ENCODE measurements at places on chromosomes 7 and 10. TPM values are rescaled to one million over a fixed set of nuclear protein-coding genes. Genes with fewer than 3 reads are reported as not detected.

DNA sequence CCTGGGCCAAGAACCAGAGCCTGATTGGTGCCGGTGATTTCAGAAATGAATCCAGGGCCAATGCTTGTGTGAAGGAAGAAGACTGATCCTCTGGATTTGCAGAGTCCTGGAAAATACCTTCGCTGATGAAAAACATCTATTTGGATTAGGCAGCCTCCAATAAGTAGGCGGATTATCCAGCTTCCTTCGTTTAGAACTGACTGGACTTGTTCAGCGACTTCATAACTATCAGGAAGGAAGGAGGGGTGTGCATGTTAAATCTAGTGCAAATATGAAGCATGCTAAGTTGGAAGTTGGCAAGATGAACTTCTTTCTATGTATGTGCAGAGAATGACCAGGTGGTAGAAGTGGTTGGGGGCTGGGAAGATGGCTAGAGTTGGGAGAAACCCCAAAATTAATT is 41.0 kb downstream of the NKX2-3 start:
- no peak for DNase-seq

- no peak for DNase-seq
Measured at GRCh38 chr10:32889631-32890212, 68.3 kb downstream of the ITGB1 start.

DNA sequence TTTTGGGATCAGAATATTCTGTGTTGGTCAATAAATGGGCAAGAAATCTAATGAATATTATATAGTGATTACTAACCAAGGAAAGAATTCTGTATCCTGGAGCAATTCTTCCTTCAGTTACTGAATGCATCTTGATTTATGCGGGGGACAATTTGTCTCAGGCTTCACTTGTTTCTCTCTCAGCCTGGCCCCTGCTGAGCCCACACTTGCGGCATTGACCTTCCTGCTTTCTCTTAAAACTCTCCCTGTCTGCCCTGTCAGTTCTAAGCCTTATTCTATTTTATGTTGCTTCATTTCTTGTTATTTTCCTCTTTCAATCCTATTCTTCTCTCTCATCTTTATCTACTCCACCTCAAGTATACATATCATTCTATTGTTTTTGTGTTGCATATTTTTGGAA is 122.1 kb upstream of the TPK1 start:
- no peak for DNase-seq

DNA sequence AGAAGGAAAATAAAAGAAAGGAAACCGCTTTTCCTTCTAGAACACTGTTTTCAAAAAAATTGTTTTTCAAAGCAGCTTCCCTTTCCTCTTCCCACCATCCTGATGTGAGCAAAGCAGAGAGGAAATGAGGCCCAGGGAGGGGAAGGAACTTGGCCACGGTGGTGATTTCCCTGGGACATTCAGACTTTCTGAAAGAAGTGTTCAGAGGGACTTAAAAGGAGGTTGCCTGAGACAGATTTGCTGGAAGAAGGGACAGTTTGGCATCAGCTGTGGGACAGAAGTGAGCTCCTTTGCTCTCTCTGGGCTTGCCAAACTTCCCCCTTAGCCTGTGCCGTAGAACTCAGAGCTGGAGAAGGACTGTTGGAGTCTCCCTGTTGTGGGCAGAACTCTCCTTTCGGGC is 30.3 kb downstream of the ADCYAP1R1 start:
- DNase-seq = no peak

GRCh38 chr7:51968461-51968860 is 651.9 kb upstream of the COBL start:
- DNase-seq = no peak

The CDK1 gene
- 109 TPM for total RNA-seq

The LMTK2 gene
- total RNA-seq = 16.2 TPM

Data from activated T-cell treated with anti-CD3 and anti-CD28 coated beads, Interleukin-2, amount 50 U/mL, for 72 hours (primary cell).